Mesothelial cell of epicardium (in vitro differentiated cells): ENCODE measurements at places on chromosomes 11 and 22.
A peak's percentile ranks its signal among the peaks of the same experiment; 100 is the strongest.

DNA sequence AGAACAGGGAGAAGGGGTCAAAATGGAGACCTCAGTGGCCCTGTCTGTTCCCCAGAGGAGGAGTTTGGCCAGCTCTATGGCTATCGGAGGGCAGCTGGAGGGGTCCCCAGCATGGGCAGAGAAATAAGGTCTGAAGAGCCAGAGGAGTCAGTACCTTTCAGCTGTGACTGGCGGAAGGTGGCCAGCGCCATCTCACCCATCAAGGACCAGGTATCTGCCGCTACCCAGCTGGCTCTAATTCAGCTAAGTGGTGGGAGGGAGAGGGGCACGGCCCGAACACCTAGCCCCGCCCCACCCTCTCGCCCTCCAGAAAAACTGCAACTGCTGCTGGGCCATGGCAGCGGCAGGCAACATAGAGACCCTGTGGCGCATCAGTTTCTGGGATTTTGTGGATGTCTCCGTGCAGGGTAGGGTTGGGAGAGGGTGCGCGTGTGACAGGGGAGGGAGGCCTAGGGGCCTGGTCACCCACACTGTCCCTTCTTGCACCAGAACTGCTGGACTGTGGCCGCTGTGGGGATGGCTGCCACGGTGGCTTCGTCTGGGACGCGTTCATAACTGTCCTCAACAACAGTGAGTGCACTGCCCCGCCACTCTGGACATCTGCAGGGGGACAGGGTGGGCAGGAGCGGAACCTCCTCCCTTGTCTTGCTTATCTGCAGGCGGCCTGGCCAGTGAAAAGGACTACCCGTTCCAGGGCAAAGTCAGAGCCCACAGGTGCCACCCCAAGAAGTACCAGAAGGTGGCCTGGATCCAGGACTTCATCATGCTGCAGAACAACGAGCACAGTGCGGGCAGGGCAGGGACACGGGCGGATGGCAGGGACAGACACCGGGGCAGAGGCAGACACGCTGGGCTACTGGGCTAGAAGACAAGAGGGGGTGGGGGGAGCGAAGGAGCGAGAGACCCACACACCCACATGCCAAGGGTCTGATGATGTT lies 2.8 kb downstream of the CTSW start:
- no peaks in the 10 kb centered on the region for H3K27me3 ChIP-seq
- no peak overlapping the region for H3K4me3 ChIP-seq
- peaks cover 15% of the 10 kb centered on the region for H3K4me1 ChIP-seq
- no peak for DNase-seq
- no peak overlapping the region for H3K27ac ChIP-seq

- no peak for DNase-seq
- H3K27ac ChIP-seq, result no peak overlapping the region
- H3K36me3 ChIP-seq, result no peaks in the 10 kb centered on the region
- H3K4me1 ChIP-seq, result peaks cover 27% of the 10 kb centered on the region
- H3K4me3 ChIP-seq, result no peak overlapping the region
These were observed 17.5 kb upstream of the TSPAN18 start for GRCh38 chr11:44709281-44709562.

DNA sequence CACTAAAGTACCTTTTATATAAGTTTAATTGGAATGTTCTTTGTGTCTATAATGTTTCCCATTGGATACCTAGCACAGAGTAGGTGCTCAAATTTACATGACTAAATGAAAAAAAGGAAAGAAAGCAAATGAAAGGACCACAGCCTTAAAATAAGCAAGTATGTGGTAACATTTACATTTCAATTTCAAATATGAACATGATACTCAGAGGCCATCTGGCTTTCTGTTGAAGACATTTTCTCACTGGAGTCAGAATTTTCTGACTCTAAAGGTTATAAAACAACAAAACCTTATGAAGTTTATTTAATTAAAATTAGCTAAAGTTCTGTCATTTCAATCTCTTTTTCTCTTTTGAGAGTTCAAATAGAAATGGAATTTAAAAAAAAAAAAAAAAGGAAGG lies 904 bp upstream of the ANGPTL5 start:
- no peaks in the 10 kb centered on the region for H3K36me3 ChIP-seq
- peaks cover 20% of the 10 kb centered on the region for H3K4me1 ChIP-seq
- no peak overlapping the region for H3K27ac ChIP-seq
- H3K4me3 ChIP-seq, result no peak overlapping the region
- no peaks in the 10 kb centered on the region for H3K27me3 ChIP-seq
- no peak for DNase-seq

DNA sequence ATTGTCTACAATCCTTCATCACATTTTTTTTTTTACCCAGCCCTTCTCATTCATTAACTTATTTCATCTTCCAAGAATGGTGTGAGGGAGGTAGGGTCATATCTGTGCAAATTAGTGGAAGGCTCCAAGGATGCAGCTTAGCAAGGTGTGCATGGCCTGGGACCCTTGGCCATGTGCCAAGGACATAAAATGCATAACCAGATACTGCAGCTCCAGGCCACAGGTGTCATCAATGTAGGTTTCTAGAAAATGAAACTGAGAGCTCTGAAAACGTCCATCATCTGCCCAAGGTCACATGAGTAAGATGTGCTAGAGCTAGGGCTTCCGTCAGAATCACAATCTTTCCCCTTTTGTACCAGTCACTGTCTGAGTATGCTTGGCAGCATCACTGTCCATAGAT lies 29.8 kb downstream of the ANKK1 start:
- H3K27ac ChIP-seq, result no peak overlapping the region
- no peaks in the 10 kb centered on the region for H3K36me3 ChIP-seq
- H3K27me3 ChIP-seq, result peaks cover 31% of the 10 kb centered on the region

GRCh38 chr11:85810521-85810870 lies 445 bp downstream of the SYTL2 start:
- no peak for DNase-seq
- H3K27ac ChIP-seq, result no peak overlapping the region
- H3K27me3 ChIP-seq, result peaks cover 23% of the 10 kb centered on the region
- no peaks in the 10 kb centered on the region for H3K36me3 ChIP-seq
- peaks cover 17% of the 10 kb centered on the region for H3K4me1 ChIP-seq

GRCh38 chr22:25166266-25167040 lies 33.2 kb upstream of the CRYBB3 start:
- H3K36me3 ChIP-seq, result no peaks in the 10 kb centered on the region
- no peak overlapping the region for H3K27ac ChIP-seq
- H3K4me1 ChIP-seq, result peaks cover 4% of the 10 kb centered on the region

GRCh38 chr11:7657306-7658025 lies 15.8 kb downstream of the CYB5R2 start:
- H3K4me3 ChIP-seq, result no peak overlapping the region
- H3K36me3 ChIP-seq, result peaks cover 23% of the 10 kb centered on the region
- no peaks in the 10 kb centered on the region for H3K27me3 ChIP-seq
- peaks cover 6% of the 10 kb centered on the region for H3K4me1 ChIP-seq
- H3K27ac ChIP-seq, result peak overlapping the region; percentile 23

DNA sequence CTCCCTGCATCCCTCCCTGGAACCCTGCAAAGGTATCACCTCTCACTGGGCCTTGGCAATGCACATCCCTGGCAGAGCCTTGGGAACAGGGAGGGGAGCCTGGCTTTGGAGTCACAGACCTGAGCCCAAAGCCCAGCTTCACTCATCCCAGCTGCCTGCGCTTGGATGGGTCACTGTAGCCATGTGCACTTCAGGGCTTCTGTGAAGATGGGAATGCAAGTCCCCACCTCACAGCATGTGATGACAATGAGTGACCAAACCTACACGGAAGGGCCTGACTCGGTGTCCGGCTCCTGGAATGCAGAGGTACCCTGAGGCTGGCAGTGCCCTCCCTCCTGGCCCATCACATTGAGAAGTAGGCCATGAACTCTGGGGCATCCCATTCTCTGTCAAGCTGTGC lies 22.8 kb upstream of the BAIAP2L2 start:
- H3K4me1 ChIP-seq, result peaks cover 4% of the 10 kb centered on the region
- H3K27ac ChIP-seq, result no peak overlapping the region
- peaks cover 30% of the 10 kb centered on the region for H3K36me3 ChIP-seq
- no peak for DNase-seq

- no peak for DNase-seq
- no peak overlapping the region for H3K4me3 ChIP-seq
- no peaks in the 10 kb centered on the region for H3K36me3 ChIP-seq
- H3K4me1 ChIP-seq, result peaks cover 43% of the 10 kb centered on the region
These were observed 42.0 kb downstream of the MCHR1 start for GRCh38 chr22:40721266-40721665.

GRCh38 chr11:13207665-13208594 lies 69.7 kb upstream of the BMAL1 start:
- peaks cover 14% of the 10 kb centered on the region for H3K4me1 ChIP-seq
- DNase-seq, result no peak
- peak overlapping the region; percentile 86 for H3K27ac ChIP-seq
- no peaks in the 10 kb centered on the region for H3K36me3 ChIP-seq
- peak overlapping the region; percentile 62 for H3K4me3 ChIP-seq
- H3K27me3 ChIP-seq, result no peaks in the 10 kb centered on the region

- no peaks in the 10 kb centered on the region for H3K36me3 ChIP-seq
- DNase-seq, result no peak
- peaks cover 21% of the 10 kb centered on the region for H3K4me1 ChIP-seq
These were observed 14.7 kb upstream of the NNMT start for GRCh38 chr11:114281388-114281956.

- peaks cover 64% of the 10 kb centered on the region for H3K27me3 ChIP-seq
- no peaks in the 10 kb centered on the region for H3K36me3 ChIP-seq
- H3K27ac ChIP-seq, result no peak overlapping the region
- peaks cover 12% of the 10 kb centered on the region for H3K4me1 ChIP-seq
These were observed 8.0 kb downstream of the B3GNT6 start for GRCh38 chr11:77042111-77042726.

DNA sequence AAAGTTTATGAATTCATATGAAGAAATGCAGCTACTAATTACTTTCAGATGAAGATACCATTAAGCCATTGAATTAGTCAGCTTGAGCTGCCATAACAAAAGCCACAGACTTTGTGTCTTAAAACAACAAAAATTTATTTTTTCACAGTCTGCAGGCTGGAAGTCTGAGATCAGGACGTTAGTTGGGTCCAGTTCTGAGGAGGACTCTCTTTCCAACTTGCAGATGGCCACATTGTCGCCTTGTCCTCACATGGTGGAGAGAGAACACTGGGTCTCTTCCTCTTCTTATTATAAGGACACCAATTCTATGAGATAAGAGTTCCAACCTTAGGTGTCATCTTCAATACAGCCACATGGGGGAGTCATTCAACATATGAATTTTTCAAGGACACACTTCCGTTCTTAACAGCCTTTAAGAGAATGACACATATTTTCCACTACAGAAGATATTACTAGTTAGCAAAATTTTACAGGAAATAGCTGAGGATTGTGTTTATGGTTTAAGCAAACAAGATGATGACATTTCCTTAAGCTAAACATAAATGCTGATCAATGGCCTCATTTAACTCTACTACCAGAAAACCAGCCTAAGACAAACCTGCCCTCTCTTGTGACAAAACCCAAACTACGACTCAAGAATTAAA lies 56.0 kb downstream of the DCUN1D5 start:
- no peaks in the 10 kb centered on the region for H3K27me3 ChIP-seq
- H3K36me3 ChIP-seq, result peaks cover 3% of the 10 kb centered on the region
- no peak for DNase-seq
- no peak overlapping the region for H3K4me3 ChIP-seq

- no peak overlapping the region for H3K4me3 ChIP-seq
- H3K27ac ChIP-seq, result no peak overlapping the region
- no peaks in the 10 kb centered on the region for H3K27me3 ChIP-seq
- peaks cover 52% of the 10 kb centered on the region for H3K4me1 ChIP-seq
These were observed 54.7 kb upstream of the CSNK2A3 start for GRCh38 chr11:11407763-11408084.

DNA sequence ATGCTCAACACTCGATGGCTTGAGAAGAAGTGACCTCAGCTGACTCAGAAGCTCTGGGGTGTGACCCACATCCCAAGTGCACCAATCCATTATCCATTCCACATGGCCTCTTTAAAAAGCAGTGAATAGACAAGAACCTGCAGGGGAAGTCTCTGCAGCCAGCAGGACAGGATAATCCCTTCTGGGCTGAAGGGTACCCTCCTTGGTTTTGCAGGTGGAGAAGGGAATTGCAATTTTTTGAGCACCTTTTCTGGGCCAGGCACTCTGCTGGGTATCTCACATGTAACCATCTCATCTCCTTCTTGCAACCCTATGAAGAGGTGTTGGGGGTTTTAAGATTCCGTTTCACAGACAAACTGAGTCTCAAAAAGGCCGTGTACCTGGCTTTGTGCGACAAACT lies 76.6 kb downstream of the MYO18B start:
- peaks cover 58% of the 10 kb centered on the region for H3K27me3 ChIP-seq
- H3K27ac ChIP-seq, result no peak overlapping the region
- no peaks in the 10 kb centered on the region for H3K36me3 ChIP-seq
- no peak for DNase-seq
- no peak overlapping the region for H3K4me3 ChIP-seq

DNA sequence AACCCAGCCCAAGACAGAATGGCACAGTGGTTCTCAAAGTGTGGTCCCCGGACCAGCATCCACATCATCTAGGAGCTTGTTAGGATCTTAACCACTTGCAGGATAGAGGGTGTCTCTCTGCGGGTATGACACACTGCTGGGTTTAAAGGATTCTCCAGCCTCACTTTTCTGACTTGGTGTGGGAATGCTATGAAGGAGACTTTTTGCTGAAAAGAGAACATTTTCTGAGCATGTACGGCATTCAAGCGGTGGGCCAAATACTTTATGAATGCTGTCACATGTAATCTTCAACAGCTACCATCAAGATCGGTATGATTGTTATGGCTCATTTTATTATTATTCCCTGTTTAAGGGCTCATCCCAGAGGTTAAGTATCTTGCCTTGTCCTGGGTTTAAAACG lies 1.8 kb upstream of the CD82 start:
- DNase-seq, result no peak
- no peak overlapping the region for H3K4me3 ChIP-seq
- peak overlapping the region; percentile 97 for H3K27ac ChIP-seq
- H3K36me3 ChIP-seq, result no peaks in the 10 kb centered on the region
- H3K4me1 ChIP-seq, result peaks cover 19% of the 10 kb centered on the region
- peaks cover 2% of the 10 kb centered on the region for H3K27me3 ChIP-seq

- H3K36me3 ChIP-seq, result no peaks in the 10 kb centered on the region
- H3K4me1 ChIP-seq, result peaks cover 31% of the 10 kb centered on the region
- H3K4me3 ChIP-seq, result peak overlapping the region; percentile 41
- peaks cover 63% of the 10 kb centered on the region for H3K27me3 ChIP-seq
- DNase-seq, result peak; percentile 71
These were observed 787 bp downstream of the LRRC10B start for GRCh38 chr11:61509043-61510029.

- peak within 1 kb of the TSS; percentile 91 for H3K27ac ChIP-seq
- no peaks in the 10 kb centered on the region for H3K27me3 ChIP-seq
- peaks cover 1% of the 10 kb centered on the region for H3K36me3 ChIP-seq
- H3K4me1 ChIP-seq, result peaks cover 8% of the 10 kb centered on the region
- peak within 1 kb of the TSS; percentile 57 for H3K4me3 ChIP-seq
These were observed at the start of gene TCIRG1 for GRCh38 chr11:68038718-68039525. TCIRG1 (plus strand) TSS chr11:68039025; CDS start chr11:68041272, 2,247 bp downstream.
